ENCODE measurements at places on chromosomes 4 and X.

- DNase-seq: no peak
Measured at GRCh38 chrX:49243166-49243565, 7.9 kb downstream of the CCDC22 start.

DNA sequence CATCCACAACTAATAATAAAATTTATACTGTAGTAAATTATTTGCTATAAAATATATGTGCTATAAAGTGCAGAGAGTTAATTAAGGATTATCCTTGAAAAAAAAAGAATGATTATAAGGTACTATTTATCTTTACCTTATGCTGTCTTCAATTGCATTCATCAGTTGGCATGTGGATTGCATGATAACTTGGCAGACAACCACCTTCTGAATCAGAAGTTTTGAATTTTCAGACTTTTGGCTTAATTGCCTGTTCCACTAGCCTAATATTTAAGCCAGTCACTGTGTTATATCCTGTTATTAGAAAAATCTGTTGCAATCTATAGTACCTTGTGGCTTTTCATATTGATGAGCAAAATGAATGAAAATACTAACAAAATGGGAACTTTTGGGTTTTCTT, 1040.3 kb upstream of the PCDH10 start:
- no peak for DNase-seq

DNA sequence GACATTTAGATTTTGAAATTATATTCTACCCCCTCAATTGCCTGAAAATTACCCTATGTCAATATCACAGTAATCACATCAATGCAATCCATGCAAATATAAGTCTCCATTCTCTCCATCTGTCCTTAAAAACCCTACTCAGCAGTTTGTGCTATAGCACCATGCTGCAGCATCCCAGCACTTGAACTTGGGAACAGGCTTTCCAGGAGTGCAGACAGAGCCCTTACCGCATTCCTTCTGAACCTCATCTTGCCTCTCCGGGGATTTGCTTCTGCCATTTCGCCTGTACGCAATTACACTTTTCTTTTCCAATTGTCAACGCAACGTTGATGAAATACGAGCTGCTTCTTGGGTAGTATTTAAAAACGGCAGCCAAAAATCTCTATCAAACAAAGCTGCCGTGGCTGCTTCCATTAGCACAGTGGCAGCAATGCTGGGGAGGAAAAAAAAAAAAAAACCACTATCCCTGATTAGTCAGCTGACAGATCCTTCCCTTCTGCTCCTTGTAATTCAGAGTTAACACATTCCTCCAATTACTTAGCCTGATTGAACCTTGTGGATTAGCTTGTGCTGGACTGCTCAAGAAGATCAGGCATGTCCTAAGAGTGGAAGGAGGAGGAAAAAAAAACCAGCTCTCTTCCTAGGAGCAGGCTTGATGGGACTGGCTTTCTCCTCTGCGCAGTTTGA, 65.6 kb downstream of the MCF2 start:
- no peak for DNase-seq

- no peak for DNase-seq
Measured at GRCh38 chr4:68076194-68076593, 53.5 kb downstream of the TMPRSS11F start.

GRCh38 chr4:8267077-8267476, 2.5 kb upstream of the HTRA3 start:
- DNase-seq: peak; percentile 64

DNA sequence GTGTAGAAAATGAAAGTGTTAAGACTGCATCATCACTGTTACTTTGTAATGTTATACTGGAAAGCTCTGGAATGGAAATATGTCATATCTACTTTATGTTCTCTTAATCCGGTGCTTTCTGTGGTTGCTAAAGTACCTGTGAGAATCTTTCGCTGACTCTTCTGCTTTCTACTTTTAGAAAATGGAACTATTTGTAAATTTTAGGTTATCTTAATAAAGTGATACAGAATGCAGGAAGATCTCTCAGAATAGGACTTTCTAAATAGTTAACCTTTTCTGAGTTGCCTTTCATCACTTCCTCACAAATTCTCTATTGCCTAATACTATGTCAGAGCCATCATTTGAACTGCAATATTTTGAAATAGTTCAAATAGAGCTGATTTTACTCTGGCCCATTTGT, 69.3 kb downstream of the BMP2K start:
- no peak for DNase-seq

GRCh38 chr4:159451006-159451405, 348.1 kb downstream of the RAPGEF2 start:
- DNase-seq: no peak

GRCh38 chr4:56701161-56701480, 20.0 kb upstream of the HOPX start:
- no peak for DNase-seq

GRCh38 chr4:36056136-36056535, 188.2 kb downstream of the ARAP2 start:
- no peak for DNase-seq

DNA sequence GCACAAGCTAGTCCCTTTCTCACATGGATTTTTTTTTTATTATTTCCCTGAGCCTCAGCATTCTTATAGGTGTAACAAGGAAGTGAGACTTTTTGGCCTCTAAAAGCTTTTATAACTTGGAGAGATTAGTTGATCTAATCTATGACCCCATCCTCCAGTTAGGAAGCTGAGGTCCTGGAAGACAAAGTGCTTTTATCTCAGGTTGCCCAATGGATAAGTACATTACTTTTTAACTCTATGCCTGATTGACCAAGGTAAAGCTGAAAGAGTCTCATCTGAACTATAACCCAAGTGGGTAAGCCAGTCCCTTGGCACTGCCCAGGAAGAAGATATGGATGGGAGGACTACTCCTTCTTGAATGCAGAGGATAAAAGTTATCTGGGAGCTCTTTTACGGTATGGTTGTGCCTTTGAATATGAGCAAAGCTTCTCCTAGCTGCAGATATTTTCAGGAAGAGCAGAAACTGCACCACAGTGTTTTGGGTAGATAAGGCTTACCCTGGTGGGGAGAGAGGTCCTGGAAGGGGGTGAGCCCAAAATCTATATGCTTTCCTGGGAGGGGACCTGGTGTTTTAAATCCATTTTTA, 40.2 kb downstream of the VSIG4 start:
- no peak for DNase-seq

DNA sequence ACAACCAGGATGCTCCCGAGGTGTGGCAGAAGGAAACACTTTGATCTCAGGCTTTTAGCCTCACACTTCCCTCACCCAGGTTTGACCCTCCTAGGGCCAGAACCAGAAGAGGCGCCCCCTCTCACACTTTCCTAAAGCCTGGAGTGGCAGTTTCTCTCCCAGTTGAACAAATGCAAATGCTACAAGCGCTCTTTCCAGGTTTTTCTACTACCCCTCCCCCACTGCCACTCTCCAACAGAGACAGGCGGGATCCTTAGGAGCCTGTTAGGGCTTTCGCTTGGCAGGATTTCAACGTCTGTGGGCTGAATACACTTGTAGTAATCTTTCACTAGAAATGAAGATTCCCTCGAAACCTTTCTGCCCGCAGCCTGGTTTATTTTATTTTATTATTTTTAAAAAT, 2.4 kb downstream of the TSC22D3 start:
- no peak for DNase-seq

- no peak for DNase-seq
Measured at GRCh38 chr4:123299212-123299691, 97.3 kb upstream of the SPRY1 start.

DNA sequence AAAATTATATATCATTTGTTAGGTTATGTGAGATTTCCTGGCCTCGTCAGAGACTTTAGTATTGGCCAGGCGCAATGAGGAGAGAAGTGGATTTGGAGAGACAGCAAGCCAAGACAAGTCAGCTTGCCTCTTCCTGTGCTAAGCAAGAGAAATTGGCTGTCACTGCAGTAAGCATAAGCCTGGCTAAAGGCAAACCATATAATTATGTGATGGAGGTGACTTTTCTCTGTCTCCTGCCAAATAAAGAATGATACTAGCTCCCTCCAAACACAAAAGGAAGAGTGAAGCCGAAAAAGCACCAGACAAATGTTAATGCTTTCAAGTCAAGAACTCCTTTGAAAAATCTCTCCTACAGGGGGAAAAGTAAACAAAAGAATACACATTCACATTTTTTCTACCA, 2246.0 kb downstream of the ARAP2 start:
- DNase-seq: no peak

DNA sequence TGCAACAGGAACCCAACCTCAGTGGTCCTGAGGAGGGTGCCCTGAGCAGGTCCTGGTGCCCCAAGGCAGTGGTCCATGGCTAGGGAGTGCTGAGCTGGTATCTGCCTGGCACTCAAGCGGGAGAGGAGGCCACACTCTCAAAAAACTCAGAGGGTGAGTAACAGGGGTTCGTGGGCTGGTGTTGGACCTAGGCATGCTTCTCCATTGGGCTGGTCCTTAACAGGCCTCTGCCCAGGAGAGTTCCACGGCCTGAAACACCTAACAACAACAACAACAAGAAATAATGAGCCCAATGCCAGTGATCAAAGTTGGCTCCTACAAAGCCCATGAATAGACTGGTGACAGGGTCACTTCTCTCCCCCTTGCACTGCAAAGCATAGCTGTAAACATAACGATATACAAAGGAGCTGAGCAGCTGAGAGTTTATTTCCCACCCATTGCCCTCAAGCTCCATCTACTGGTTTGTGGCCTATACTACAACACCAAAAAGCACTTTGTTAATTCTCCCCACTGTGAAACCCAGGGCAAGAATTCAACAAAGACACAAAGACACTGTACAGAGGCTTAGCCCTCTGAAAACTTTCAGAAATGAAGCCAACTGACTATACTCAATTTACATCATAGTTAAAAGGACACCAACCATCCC, 736.1 kb upstream of the ADGRL3 start:
- DNase-seq: no peak

DNA sequence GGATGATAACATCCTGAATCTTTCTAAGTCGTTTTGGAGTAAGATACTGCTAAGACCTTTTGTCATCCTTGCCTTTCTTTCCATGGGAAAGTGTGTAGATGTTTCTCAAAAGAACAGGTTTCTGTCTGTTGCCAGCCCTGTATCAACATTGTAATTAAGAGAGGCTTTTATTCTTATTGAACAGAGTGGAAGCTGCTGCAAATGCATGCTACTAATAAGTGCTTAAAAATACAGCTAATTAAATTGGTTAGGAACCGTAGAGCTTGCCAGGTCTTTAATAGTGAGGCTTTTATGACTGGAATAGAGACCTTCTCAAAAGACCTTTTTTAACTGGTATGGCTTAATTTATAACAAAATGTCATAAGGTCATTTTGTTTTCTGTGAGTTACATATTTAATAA, 34.4 kb downstream of the INTU start:
- no peak for DNase-seq

DNA sequence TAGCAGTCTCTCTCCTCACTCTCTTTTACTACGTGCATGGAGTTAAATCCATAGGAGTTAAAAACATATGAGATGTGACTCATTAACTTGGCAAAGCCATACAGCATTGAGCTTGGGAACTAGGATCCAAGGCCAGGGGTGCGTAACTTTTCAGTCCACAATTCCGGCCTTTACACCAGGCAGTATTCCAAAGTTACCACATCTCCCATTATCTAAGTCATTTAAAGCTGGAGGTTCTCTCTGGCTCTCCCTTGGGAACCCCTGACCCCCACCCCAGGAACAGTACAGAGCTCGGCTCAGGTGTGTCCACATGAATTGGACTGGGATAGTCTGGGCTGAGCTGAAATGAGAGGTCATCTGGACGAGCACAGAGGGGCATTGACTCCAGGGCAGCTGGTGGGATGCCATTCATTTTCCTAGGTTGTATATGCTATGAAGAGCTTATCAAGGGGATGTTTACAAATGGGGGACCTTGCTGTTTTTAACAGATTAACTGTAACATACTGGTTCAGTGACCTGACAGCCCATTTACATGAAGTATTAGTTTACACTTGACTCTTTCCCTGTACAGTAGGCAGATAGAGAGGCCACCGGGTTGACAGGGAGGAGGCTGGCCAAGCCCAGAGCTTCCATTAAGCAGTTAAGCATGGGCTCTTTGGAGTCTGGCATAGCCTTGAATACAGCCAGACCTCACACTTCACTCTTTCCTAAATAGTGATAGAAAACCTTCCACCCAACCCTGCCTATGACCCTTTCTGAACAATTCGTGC, 128.8 kb downstream of the RAB28 start:
- no peak for DNase-seq

DNA sequence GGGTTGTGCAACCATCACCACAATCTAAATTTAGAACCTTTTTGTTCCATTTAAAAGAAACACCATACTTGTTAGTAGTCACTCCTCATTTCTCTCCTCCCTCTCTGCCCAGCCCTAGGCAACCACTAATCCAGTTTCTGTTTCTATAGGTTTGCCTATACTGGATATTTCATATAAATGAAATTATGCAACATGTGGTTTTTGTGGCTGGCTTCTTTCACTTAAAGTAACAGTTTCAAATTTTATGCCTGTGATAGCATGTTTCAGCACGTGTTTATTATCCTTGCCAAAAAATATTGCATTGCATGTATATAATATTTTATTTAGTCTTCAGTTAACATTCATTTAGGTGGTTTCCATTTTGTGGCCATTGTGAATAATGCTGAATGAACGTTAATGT, 437.6 kb downstream of the IL1RAPL1 start:
- DNase-seq: no peak

DNA sequence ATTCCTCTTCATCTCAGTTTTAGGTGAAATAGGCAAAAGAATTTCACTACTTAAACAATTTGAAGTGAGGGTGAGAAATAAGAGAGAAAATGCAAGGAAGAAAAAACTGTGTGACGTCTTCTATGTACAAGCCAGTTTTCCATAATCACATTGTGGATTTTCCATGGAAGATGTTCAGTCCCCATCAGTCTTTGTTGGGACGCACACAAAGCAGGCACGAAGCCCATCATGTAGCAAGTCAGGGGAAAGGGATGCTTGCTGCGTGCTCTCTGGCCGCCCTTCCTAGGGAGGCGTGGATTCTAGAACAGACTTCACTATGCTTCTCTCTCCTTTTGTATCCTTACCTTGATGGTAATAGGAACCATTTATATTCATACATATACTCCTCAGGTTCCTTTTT, 54.7 kb downstream of the RBPJ start:
- DNase-seq: no peak

GRCh38 chrX:118698516-118699170, 28.8 kb upstream of the IL13RA1 start:
- no peak for DNase-seq

GRCh38 chrX:133852837-133853356, 132.5 kb downstream of the GPC3 start:
- DNase-seq: no peak

- DNase-seq: no peak
Measured at GRCh38 chr4:164056426-164057142, 562.1 kb downstream of the TMA16 start.

- no peak for DNase-seq
Measured at GRCh38 chrX:11117745-11118144, 6.6 kb downstream of the HCCS start.

- no peak for DNase-seq
Measured at GRCh38 chrX:9429767-9430166, 35.1 kb upstream of the TBL1X start.

DNA sequence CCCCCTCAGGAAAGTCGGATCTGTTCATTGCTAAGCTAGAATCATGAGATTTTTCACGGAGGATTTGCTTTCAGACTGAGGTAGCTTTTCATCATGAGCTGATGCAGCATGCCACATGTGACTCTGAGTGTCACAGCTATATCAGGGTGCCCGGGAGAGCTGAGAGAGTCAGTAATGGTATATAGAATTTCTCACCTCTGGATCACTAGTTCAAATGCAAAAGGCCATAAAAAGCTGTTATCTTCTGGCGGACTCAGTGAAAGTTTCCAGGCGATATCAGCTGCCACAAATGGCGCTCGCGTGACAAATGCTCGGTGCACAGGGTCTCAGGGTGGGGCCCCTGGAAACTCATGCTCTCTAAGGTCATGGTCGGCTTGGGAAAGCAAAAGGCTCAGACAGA, 150.1 kb downstream of the DHX15 start:
- no peak for DNase-seq

- DNase-seq: no peak
Measured at GRCh38 chrX:67544281-67545035, 637 bp downstream of the AR start.

Measured in activated CD4-positive, alpha-beta T cell treated with anti-CD3 and anti-CD28 coated beads for 48 hours (primary cell).